ENCODE measurements at places on chromosomes 6 and 20.

- no peak for DNase-seq
Measured at GRCh38 chr20:39954621-39955020, 734.4 kb downstream of the MAFB start.

DNA sequence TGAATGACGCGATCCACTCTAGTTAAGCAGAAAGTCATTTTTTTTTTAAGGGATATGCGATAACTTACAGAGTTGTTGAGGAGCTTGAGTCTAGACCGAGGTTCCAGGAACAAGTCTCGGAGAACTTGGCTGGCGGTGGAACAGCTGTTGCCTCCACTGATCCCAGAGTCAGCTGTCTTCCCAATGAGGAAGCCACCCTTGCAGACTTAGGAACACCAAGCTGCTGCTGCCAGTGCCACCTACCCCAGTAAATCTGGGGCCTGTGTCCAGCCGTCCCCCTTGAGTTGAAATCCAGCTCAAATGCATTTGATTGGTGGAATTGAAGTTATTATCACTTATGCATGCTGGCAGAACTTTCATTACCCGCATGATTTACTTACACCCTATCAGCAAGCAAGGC lies 6.7 kb downstream of the PFDN4 start:
- no peak for DNase-seq

- no peak for DNase-seq
Measured at GRCh38 chr20:20002101-20002998, 14.8 kb upstream of the NAA20 start.

DNA sequence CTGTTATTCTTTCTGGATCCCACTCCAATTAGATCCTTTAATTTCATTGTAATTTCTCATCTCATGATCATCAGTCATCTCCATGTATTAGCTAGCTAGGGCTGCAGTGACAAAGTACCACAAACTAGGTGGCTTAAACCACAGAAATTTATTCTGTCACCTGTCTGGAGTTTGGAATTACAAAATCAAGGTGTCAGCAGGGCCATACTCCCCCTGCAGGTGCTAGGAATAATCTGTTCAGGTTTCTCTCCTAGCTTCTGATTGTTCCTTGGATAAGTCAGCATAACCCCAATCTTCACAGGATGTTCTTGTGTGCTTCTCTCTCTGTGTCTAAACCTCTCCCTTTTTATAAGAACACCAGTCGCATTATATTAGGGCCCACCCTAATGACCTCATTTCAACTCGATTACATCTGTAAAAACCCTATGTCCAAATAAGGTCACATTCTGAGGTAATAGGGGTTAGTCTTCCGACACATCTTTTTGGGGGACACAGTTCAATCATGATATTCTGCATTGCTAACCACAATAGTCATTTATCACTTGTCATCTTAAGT lies 40.5 kb downstream of the BEND6 start:
- no peak for DNase-seq

- peak; percentile 20 for DNase-seq
Measured at GRCh38 chr6:22271081-22271480, 25.8 kb downstream of the PRL start.

DNA sequence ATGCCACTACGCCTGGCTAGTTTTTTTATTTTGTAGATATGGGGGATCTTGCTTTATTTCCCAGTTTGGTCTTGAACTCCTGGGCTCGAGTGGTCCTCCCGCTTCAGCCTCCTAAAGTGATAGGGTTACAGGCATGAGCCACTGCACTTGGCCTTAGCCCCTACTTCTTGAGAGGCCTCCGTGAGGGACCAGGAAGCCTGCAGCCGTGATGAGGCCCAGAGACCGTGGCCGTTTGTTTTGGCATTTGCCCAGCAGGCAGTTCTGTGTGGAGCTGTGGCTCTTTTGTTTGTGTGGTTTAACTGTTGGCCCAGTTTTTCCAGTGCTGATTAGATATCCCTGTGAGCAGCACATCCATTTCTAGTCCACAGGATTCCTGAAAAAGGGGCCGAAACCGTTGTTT lies 39.8 kb downstream of the SRSF3 start:
- DNase-seq, result no peak

GRCh38 chr20:25535762-25536161 lies 49.6 kb downstream of the NINL start:
- DNase-seq, result no peak

DNA sequence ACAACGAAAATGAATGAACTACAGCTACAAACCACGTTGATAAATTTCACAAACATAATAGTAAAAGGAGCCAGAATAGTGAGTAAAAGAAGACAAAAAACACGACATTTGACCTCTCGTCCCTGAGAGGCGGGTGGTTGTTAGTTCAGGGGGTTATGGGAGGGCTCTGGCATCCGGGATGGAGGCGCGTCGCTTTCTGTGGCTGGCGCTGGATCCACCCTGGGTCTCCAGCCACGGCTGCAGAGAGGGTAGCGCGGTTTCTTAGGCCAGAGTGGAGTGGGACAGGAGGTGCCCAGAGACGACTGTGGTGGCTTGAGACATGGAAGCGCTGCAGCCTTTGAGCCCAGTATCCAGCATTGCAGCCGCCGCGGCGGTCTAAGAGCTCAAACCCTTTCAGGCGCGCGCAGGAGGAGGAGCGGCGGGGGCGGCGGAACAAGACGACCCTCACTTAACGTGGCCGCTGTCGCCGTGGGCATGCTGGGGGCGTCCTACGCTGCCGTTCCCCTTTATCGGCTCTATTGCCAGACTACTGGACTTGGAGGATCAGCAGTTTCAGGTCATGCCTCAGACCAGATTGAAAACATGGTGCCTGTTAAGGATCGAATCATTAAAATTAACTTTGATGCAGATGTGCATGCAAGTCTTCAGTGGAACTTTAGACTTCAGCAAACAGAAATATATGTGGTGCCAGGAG lies 3.7 kb upstream of the ZSCAN23 start:
- DNase-seq, result no peak

- DNase-seq, result no peak
Measured at GRCh38 chr20:38209054-38209675, 44.1 kb upstream of the TGM2 start.

DNA sequence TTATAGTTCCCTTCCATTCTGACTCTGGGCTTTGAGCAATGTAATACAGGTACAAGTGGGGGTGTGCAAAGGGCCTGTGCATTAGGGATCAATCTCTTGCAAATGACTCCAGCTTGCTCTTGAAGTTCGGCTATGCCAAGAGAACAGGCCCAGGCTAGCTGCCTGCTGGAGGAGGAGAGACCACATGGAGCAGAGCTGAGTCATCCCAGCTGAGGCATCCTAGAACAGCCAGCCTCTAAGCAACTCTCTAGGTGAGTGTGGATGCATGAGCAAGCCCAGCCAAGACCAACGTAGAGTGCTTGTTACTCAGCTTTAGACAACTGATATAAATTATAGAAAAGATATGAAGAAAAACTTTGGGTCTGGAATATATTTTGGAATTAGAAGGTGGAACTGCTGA lies 47.6 kb upstream of the RBM24 start:
- no peak for DNase-seq

GRCh38 chr20:8318965-8319625 lies 187.0 kb downstream of the PLCB1 start:
- DNase-seq, result no peak

DNA sequence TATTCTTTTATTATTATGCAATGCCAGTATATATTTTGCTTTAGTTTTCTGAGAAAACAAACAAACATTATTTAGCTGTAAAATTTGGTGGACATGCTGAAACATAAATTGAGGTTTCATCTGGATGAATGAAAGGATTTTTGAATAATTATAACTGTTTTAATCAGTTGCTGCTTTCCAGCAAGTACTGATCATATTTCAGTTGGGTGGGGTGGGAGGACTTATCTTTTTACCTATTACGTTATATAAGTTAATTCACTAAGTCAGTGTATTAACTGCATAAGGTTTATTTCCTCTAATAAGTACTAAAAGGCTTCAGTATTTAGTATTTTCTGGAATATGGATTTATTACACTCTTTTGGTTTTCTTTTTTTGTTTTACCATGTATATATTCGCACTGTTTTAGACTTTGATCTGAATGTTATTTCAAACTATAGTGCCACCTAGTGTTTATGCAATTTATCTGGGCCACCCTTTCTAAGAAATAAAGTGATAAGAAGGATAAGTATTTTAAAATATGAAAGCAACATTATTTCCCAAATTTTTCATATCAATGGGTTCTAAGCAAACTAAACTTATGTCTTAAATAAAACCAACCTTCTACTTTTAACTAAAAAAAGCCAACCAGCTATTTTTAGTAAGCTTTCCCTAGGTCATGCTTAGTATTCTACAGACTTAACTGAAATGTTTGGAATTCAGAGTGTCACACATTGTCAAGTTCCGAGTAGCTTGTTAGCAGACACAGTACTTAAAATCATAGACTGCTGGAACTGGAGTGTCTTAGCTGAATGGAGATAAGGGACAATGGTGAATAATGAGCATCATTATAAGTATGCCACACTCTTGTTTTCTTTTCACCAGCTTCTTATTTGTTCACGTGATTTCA lies 105.4 kb upstream of the MCHR2 start:
- DNase-seq, result no peak

DNA sequence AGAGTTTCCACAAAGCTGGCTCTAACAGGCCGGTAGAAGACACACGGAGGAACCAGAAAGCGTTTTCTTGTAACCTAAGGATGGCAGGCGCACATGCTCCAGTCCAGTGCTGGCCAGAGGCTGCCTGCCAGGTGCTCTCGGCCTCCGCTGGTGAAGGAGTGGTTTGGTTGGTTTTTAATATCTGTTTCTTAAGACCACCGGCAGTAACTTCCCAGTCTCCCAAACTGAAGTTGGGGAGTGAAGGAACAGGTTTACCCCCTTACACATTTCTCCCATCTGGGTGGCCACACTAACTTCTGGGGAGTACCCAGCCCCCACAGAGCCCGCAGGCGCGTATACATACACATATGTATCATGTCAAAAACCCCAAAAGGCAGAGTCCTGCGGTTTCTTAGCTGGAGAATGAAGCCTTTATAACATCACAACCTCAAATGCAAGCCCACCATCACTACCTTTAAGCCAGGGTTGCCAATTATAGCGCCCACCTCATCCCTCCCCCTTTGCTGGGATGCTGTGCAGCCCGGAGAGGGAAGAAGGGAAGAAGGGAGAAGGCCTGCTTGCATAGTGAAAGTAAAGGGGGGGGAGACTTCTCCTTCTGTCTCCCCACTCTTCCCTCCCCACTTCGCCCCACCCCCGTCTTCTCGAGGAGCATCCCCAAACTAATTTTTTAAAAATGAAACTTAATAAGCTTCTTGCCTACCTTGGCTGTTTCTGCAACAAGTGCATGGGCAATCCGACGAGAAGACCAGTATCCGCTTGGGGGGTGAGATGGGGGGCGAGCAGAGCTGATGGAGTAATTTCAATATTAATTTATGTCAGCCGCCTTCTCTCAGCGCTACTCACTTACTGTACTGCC lies 1.0 kb downstream of the TRERF1 start:
- DNase-seq, result no peak

DNA sequence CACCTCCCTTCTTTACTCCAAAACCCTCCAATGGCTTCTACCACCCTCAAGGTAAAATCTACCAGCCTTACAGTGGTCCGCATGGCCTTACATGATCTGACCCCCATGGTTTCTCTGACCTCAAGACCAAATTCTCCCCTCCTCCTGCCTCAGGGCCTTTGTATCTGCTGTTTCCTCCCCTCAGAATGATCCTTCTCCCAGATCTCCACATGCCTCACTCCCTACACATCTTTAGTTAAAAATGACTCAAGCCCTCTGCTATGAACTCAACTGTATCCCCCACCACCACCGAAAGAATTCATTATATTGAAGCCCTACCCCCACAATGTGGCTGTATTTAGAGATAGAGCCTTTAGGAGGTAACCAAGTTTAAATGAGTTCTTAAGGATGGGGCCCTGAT lies 4.1 kb downstream of the SLC23A2 start:
- no peak for DNase-seq

DNA sequence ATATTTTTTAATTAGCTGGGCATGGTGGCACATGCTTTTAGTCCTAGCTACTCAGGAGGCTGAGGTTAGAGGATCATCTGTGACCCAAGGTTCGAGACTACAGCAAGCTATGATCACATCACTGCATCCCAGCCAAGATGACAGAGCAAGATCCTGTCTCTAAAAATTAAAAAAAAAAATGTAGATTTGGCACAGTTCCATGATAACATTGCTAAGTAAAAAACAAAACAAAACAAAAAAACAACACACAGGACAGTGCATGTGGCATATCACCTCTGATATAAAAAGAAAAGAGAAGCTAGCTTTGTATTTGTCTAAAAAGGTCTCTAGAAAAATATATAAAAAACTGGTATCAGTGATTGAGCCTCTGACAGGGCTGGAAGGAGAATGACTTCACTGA lies 24.6 kb downstream of the RNF24 start:
- DNase-seq, result no peak

DNA sequence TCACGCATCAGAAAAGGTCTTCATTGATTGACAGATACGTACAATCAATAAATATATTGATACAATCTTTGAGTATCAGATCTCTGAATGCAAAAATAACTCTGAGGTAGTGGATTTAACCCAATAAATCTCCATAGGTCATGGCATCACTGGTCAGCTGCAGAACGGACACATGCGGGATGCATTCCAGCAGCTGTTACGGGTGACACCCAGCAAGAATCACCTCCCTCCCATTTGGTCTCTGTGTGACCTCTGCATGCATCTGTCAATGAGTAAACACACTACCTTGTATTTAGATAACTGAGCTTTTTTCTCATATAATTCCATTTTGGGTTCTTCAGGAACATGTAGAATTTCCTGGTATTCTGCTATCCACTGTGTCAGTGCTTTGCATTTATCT lies 285.4 kb downstream of the SYNE1 start:
- no peak for DNase-seq

DNA sequence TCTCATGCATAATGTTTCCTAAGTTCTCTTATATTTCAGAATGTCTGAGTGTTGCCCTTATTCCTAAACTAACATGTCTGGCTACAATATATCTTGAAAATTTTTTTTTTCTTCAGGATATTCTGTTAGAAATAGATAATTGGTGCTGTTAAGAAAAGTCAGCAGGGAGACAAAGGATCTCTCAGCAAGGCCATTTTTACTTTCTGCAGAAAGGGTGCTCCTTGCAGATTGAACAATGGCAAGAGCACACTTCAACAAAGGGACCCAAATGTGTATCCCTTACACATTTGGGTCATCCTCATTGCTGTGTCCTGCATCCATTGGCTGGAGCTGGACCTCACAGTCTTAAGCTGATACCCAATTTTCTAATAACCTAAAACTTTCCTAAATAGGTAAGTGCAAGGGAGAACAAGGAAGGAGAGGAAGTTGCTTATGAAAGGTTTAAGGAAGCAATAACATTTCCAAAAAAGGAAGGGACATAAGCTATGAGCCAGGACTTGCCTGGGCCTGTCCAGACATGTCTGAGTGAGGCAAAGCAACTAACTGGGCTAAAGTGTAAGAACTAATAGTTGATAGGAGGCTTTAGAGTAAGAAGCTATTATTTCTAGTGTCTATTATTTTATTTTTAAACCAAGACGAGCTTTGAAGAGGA lies 429.6 kb downstream of the BCKDHB start:
- no peak for DNase-seq

GRCh38 chr6:117233145-117233544 lies 32.2 kb upstream of the VGLL2 start:
- DNase-seq, result no peak

- DNase-seq, result peak; percentile 37
Measured at GRCh38 chr20:59403261-59403961, 103.0 kb downstream of the EDN3 start.

Data from DND-41 (cell line).